ENCODE measurements at places on chromosomes 6 and 20. TPM values are rescaled to one million over a fixed set of nuclear protein-coding genes. Genes with fewer than 3 reads are reported as not detected.

GRCh38 chr6:15294504-15294903 is 48.6 kb downstream of the JARID2 start:
- H3K4me3 ChIP-seq: peak overlapping the region; percentile 8
- peak overlapping the region; percentile 16 for H3K27ac ChIP-seq
- DNase-seq: no peak
- H3K36me3 ChIP-seq: peaks cover 8% of the 10 kb centered on the region

- no peak overlapping the region for H3K27ac ChIP-seq
- H3K4me3 ChIP-seq: no peak overlapping the region
- DNase-seq: no peak
- H3K36me3 ChIP-seq: no peaks in the 10 kb centered on the region
Observed at GRCh38 chr6:150458579-150458978, 89.8 kb downstream of the IYD start.

DNA sequence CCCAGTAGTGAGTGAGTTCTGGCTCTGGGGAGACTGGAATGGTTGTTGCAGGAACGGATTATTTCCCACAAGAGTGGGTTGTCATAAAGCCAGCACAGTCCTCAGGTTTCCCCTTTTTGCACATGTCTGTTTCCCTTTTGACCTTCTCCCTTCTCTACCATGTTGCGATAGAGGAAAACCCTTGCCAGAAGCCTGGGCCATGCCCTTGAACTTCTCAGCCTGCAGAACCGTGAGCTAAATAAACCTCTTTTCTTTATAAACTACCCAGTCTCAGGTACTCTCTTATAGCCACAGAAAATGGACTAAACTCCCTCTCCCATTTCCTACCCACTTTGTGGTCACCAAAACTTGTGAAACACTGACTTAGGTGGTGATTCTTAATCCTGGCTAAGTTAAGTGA is 7.2 kb upstream of the PPP1R16B start:
- H3K27ac ChIP-seq: no peak overlapping the region
- H3K4me3 ChIP-seq: no peak overlapping the region
- peaks cover 5% of the 10 kb centered on the region for H3K36me3 ChIP-seq
- H3K4me1 ChIP-seq: peaks cover 15% of the 10 kb centered on the region

DNA sequence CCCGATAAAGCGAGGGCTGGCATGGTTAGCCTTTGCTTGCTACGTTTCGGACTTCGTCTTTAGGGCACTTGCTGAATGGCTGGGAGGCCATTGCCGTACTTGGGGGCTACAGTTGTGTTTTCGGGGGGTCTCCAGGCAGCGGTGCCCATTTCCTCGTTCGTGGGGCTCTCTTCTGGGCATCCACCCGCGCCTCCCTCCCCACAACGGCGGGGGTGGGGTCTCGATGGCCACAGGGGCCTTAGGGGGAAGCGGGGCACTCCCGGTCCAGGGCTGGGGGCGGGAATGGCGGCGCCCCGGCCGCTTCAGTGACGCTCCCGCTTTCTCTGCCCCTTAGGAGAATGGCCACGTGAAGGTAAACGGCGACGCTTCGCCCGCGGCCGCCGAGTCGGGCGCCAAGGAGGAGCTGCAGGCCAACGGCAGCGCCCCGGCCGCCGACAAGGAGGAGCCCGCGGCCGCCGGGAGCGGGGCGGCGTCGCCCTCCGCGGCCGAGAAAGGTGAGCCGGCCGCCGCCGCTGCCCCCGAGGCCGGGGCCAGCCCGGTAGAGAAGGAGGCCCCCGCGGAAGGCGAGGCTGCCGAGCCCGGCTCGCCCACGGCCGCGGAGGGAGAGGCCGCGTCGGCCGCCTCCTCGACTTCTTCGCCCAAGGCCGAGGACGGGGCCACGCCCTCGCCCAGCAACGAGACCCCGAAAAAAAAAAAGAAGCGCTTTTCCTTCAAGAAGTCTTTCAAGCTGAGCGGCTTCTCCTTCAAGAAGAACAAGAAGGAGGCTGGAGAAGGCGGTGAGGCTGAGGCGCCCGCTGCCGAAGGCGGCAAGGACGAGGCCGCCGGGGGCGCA is 2.4 kb downstream of the MARCKS start:
- peaks cover 5% of the 10 kb centered on the region for H3K4me1 ChIP-seq
- DNase-seq: no peak
- peak overlapping the region; percentile 56 for H3K4me3 ChIP-seq
- peaks cover 3% of the 10 kb centered on the region for H3K36me3 ChIP-seq

GRCh38 chr6:34350934-34351217 is 41.6 kb downstream of the NUDT3 start:
- H3K4me3 ChIP-seq: no peak overlapping the region
- no peaks in the 10 kb centered on the region for H3K36me3 ChIP-seq
- no peak for DNase-seq
- H3K27ac ChIP-seq: no peak overlapping the region
- no peaks in the 10 kb centered on the region for H3K27me3 ChIP-seq
- H3K4me1 ChIP-seq: peaks cover 16% of the 10 kb centered on the region

GRCh38 chr20:50398821-50399554 is 111.2 kb upstream of the PTPN1 start:
- DNase-seq: no peak
- no peaks in the 10 kb centered on the region for H3K4me1 ChIP-seq
- no peaks in the 10 kb centered on the region for H3K27me3 ChIP-seq
- H3K27ac ChIP-seq: no peak overlapping the region

GRCh38 chr6:118912646-118913045 is 18.7 kb downstream of the ASF1A start:
- no peak overlapping the region for H3K4me3 ChIP-seq
- H3K36me3 ChIP-seq: peaks cover 32% of the 10 kb centered on the region
- DNase-seq: no peak
- H3K4me1 ChIP-seq: no peaks in the 10 kb centered on the region
- no peak overlapping the region for H3K27ac ChIP-seq
- no peaks in the 10 kb centered on the region for H3K27me3 ChIP-seq

DNA sequence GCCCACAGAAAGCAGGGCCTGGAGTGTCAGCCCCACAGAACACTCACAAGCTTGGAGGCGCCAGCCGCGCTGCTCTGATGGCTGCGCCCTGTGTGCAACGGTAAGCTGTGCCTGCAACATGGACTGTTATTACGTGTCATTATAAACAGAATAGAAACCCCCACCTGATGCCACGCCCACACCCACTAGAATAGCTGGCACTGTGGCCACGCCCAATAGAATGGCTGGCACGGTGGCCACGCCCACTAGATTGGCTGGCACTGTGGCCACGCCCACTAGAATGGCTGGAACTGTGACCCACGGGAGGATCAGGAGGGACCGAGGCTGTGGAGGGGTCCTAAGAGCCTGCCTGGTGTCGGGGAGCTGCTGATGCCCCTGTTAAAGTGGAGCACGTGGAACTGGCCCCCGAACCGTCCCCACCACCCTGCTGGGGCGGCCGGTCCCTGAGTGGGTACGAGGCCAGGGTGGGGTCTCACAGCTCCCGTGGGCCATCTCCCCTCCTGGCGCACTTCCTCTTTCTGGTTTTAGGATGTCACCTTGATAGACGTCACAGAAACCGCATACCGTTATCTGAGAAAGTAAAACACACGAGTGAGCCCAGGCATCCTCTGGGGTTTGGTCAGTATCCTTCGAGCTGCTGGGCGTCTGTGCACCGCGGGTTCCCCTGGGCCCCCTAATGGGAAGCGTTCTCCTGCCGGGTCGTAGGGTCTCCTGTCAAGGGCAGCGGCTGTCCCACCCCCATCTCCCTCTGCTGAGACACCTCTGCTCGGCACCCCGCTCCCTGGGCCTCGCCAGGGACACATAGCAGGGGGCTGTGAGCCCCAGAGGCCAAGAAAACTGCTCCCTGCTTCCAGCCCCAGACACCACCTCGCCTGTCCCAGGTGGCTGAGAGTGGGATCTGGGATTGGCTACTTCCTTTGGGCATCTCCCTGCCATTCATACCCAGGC is 25.4 kb downstream of the SLC17A9 start:
- H3K4me3 ChIP-seq: peak overlapping the region; percentile 64
- peaks cover 29% of the 10 kb centered on the region for H3K4me1 ChIP-seq
- peak; percentile 82 for DNase-seq
- H3K27ac ChIP-seq: no peak overlapping the region
- H3K36me3 ChIP-seq: no peaks in the 10 kb centered on the region
- H3K27me3 ChIP-seq: peaks cover 36% of the 10 kb centered on the region

GRCh38 chr6:25601800-25602673 is 50.0 kb upstream of the SCGN start:
- H3K36me3 ChIP-seq: no peaks in the 10 kb centered on the region
- no peak for DNase-seq
- no peaks in the 10 kb centered on the region for H3K27me3 ChIP-seq
- H3K4me1 ChIP-seq: no peaks in the 10 kb centered on the region
- no peak overlapping the region for H3K4me3 ChIP-seq

DNA sequence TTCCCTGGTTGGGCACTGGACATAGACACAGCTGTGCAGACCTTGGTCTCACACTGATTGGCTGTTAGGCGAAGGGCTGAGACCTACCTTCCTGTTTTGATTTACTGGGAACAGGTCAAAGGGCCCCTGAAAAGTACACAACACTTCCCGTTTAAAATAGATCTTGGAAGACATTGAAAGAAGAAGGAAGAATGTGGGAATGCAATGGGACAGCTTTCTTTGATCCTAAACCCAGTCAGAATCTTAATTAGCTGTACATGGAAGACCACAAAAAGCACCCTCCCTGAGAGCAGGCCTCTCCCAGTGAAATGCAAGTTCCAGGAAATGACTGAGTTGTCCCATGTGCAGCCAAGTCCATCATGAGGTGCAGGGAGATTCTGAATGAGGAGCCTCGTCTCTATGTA is 83.6 kb upstream of the EXOC2 start:
- no peak overlapping the region for H3K4me3 ChIP-seq
- H3K27ac ChIP-seq: no peak overlapping the region
- H3K27me3 ChIP-seq: peaks cover 19% of the 10 kb centered on the region
- no peak for DNase-seq

DNA sequence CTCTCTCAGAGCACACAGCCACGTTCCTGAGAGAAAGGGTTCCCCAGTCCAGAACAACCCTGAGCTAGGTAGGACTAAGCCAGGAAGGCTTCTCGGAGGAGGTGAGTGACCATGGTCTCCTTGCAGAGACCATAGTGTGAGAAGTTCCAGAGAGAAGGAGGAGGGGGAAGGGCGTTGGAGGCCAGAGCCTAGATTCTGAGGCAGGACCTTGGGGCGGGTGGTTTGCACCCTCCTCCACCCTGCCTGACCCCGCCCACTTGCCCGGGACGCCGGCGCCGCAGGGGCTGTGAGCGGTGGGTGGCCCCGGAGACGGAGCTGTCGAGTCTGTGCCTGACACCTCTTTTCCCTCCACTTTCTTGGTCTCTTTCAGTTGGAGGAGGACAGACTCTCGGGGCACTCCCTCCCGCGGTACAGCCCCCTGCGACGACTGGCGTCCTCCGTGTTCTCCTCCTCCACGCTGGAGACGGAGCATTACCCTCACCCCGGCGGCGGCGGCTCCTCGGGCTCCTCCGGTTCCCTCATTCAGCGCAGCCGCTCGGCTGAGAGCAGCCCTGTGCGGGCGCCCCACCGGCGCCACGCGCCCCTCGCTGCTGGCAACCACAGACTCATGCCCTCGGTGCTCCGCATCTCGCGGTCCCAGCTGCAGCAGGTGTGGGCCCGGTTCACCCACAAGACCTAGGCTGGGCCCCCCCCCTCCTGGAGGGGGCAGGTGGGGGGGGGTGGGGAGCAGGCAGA is 26.2 kb downstream of the TTBK1 start:
- peak; percentile 50 for DNase-seq
- no peaks in the 10 kb centered on the region for H3K36me3 ChIP-seq
- peak overlapping the region; percentile 72 for H3K4me3 ChIP-seq

DNA sequence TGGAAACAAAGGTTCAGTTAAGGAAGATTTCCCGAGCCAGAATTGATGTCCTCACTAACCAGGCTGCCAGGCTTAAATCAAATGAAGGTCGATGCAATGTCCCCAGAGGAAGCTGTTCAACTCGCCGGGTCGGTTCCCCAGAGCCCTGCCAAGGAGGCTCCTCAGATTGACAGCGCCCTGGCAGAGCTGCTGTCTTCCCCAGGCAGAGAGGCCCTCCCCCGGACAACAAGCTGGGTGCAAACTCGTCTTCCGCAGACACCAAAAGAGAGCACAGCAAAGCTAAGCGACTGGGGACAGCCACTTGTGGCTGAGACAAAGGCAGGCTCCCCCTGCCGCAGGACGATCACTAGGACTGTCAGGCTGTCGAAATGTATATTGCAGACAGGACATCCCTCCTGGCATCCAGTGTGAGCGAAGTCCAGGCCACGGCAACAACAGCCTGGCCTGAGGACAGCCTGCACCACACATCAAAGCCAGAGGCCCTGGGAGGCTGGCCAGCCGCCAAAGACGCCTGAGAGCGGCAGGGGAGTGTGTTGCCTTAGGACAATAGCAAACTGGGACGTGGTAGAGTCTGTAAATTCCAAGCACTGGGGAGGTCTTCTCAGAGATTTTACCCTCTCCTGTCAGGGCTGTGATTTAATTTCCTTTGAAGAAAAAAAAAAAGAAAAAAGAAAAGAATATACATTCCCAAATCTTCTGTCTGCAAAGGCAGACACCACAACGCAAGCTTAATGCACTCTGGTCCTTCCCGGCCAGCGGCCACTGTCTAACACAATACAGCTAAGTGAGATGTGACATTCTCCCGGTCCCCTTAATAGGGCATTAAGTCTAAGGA is 99.1 kb downstream of the HIVEP2 start:
- peak overlapping the region; percentile 75 for H3K4me3 ChIP-seq
- peak overlapping the region; percentile 99 for H3K27ac ChIP-seq
- no peaks in the 10 kb centered on the region for H3K27me3 ChIP-seq
- peak; percentile 59 for DNase-seq
- H3K4me1 ChIP-seq: peaks cover 98% of the 10 kb centered on the region
- no peaks in the 10 kb centered on the region for H3K36me3 ChIP-seq

GRCh38 chr20:37316775-37317170 is 27.3 kb downstream of the MANBAL start:
- H3K4me1 ChIP-seq: peaks cover 32% of the 10 kb centered on the region
- H3K36me3 ChIP-seq: no peaks in the 10 kb centered on the region
- H3K27ac ChIP-seq: no peak overlapping the region
- H3K4me3 ChIP-seq: no peak overlapping the region
- DNase-seq: no peak
- H3K27me3 ChIP-seq: no peaks in the 10 kb centered on the region

GRCh38 chr6:165552248-165552736 is 110.7 kb downstream of the PDE10A start:
- H3K27ac ChIP-seq: no peak overlapping the region
- no peak for DNase-seq
- H3K27me3 ChIP-seq: no peaks in the 10 kb centered on the region
- H3K4me3 ChIP-seq: no peak overlapping the region

DNA sequence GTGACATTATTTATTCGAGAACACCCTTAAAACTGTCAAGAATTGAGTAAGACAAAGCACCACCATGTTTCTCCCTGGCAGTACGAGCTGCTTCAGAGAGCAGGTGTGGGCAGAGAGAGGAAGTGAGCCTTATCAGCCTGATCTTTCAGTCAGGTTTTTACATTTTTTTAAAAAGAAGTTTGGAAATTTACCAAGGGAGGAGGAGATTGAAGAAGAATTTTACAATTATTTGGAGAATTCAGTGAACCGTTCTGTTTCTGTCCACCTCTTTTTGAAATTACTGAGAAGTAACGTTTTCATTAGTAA is 75.5 kb downstream of the ZDHHC14 start:
- H3K36me3 ChIP-seq: peaks cover 4% of the 10 kb centered on the region
- H3K4me1 ChIP-seq: peaks cover 56% of the 10 kb centered on the region
- H3K27me3 ChIP-seq: no peaks in the 10 kb centered on the region
- DNase-seq: peak; percentile 21
- H3K4me3 ChIP-seq: peak overlapping the region; percentile 44

GRCh38 chr20:38628580-38629470 is 27.2 kb downstream of the ARHGAP40 start:
- no peak for DNase-seq
- H3K27ac ChIP-seq: no peak overlapping the region
- H3K27me3 ChIP-seq: peaks cover 2% of the 10 kb centered on the region
- H3K4me1 ChIP-seq: peaks cover 9% of the 10 kb centered on the region
- H3K36me3 ChIP-seq: no peaks in the 10 kb centered on the region

STX11 gene
- total RNA-seq: 36.0 TPM

CCM2L gene
- not detected for total RNA-seq

THBD gene
- not detected for total RNA-seq

PAX1 gene
- total RNA-seq: not detected

MYH7B gene
- total RNA-seq: 1.2 TPM
